ENCODE measurements at places on chromosomes 2 and 18.

- no peak for DNase-seq
Observed at GRCh38 chr2:1648241-1649102, 95.8 kb downstream of the PXDN start.

GRCh38 chr2:195696012-195696411 is 39.0 kb downstream of the SLC39A10 start:
- DNase-seq = no peak

DNA sequence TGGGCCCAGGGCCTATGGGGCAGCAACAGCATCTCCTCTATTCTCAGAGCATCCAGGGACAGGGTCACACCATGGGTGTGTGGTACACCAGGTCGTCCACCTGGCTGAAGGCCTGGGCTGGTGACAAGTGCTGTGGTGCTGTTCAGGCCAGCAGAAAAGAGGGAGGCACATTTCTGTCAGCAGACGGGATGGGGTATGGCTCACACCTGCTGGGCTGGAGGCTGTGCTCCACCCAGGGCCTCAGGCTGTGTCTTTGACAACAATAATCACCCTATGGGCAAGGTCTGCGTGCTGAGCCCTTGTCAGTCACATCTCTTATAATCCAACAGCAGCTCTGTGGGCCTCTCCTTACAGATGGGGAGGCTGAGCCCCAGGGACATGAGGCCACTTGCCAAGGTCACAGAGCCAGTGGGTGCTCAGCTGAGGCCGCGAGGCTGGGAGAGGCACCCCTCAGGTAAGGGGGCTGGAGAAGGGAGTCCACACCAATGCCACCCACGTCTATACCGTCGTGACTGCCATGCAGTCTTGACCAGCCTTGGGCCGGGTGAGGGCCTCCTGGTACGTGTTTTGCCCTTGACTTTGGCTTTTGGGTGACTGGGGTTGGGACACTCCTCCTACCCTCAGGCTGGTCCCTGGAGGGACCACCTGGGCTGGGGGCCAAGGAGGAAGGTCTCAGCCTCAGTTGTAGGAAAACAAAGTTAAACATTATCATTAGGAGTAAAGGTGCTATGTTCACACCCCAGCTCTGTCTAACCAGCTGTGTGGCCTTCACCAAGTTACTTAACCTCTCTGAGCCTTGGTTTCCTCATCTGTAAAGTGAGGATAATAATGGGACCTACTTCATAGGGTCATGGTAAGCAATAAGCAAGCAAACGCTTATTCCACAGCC is 5.6 kb upstream of the HS6ST1 start:
- DNase-seq = no peak

DNA sequence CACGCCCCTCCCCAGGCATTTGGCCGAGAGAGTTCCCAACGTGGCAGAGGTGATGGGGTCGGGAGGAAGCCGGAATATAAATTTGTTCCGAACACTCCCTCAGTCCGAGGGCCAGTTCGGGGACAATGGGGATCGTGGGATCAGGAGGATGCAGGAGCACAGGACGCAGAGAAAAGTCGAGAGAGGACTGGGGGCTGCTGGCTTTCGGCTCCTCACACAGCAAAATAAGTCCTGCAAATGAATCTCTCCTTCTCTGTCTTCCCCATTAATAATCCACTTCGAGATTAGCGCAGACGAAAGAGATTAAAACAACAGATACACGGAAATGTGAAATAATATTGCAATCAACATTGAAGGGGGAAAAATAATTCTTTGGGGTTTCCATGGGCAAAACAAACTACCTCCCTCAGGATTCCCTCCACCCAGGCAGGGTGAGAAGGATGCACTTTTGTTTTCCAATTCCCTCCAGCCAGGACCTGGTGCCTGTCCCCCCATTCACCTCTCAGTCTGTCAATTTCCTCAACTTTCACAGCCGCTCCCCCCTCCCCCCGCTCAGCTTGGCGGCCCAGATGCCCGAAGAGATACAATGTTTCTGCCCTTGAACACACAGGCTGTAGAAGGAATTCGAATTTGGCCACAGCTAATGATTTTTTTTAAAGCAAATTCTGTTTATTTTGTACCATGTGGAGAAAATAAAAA is 3.1 kb upstream of the ZEB2 start:
- no peak for DNase-seq

GRCh38 chr2:287911-288757 is at the start of gene ALKAL2:
ALKAL2 (minus strand) TSS chr2:288091; CDS start chr2:287835, 256 bp downstream.
- no peak for DNase-seq

DNA sequence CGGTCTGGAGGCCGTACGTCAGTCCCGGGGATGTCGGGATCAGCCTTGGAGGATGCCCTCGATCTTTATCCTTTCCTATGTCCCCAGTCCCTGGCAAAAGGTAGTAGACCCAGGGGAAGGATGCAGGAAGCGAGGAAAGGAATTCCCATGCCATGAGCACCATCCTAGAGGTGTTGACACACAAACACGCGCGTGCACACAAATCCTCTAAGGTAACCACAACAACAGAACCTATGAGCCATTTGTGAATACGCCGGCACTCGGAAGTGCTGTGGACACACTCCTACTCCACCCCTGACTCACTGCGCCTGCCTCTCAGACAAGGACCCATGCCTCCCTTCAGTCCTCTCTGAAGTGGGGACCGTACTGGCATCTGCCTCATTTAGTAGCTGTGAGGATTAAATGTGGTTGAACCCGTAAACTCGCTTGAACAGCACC is 11.3 kb upstream of the MLPH start:
- DNase-seq = no peak

DNA sequence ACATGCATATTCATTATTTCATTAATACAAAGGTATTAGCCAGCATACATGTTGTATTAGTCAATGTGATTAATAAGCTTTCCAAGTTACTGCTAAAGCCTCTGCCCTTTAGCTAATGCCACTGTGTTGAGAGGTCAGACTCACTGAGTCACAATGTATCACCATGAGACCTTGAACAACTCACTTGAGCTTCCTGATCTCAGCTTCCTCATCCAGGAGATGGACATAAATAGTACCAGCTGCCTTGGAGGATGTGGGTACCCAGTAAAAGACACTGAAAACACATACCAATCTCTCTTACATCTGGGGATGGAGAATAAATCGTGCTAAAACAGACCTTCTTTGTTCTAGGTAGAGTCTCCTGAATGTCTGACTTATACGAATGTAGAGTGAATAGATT is 224.6 kb downstream of the EPHA4 start:
- DNase-seq = no peak

GRCh38 chr2:235864302-235864701 is 303.9 kb downstream of the GBX2 start:
- no peak for DNase-seq

GRCh38 chr18:78792736-78793135 is 186.9 kb upstream of the SALL3 start:
- DNase-seq = no peak

- no peak for DNase-seq
Observed at GRCh38 chr2:71466301-71467179, 13.2 kb downstream of the DYSF start.

DNA sequence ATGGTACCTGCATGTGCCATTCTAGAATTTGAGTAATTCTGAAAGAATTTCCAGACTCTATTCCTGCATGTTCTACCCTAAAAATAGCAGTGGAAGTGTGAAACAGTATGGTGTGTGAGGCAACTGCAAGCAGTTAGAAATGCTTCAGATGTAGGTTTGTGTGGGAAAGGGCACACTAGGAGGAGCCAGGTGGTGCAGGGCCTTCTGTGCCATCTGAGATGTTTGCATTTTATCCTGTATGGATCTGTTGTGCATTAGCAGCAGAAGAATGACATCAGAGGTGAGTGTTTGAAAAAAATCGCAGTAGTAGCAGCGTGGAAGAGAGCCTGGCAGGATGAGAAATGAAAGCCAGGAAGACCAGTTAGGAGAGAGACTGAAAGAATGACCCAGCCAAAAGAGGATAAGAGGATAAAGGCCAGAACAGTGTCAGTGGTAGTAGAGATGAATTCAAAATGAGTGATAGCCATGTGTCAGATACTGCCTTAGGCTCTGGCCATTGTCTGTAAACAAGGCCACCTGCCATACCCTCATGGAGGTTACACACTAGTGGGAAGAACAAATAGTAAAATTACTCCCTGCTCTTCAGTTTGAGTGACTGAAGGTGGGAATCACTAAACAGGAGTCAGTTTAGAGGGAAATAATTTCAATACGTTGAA is 142.2 kb downstream of the PKP4 start:
- no peak for DNase-seq

- DNase-seq = no peak
Observed at GRCh38 chr18:39184176-39184575, 1618.6 kb upstream of the CELF4 start.

- no peak for DNase-seq
Observed at GRCh38 chr2:38737925-38738324, 13.2 kb downstream of the SRSF7 start.

GRCh38 chr2:117701365-117701764 is 113.1 kb upstream of the DDX18 start:
- DNase-seq = no peak
